ENCODE measurements at places on chromosomes 16 and 17.

DNA sequence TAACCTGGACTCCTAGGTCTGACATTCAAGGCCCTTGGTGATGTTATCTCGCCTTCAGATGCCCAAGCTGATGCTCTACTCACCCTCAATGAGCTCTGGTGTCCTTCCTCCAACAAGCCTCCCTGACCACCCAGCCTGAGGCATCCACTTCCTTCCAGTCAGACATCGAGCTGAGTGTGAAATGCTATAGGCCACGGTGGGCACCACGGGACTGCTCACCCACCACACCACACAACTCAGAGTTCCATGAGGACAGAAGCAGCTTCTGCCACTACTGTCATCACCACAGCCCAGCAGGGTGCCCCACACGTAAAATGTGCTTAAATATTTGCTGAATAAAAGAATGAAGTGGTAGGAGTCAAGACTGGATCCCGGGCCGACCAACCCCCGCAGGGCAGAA, 12.0 kb downstream of the CREBBP start:
- no peaks in the 10 kb centered on the region for H3K36me3 ChIP-seq
- no peak overlapping the region for H3K27ac ChIP-seq
- H3K27me3 ChIP-seq, result no peaks in the 10 kb centered on the region

DNA sequence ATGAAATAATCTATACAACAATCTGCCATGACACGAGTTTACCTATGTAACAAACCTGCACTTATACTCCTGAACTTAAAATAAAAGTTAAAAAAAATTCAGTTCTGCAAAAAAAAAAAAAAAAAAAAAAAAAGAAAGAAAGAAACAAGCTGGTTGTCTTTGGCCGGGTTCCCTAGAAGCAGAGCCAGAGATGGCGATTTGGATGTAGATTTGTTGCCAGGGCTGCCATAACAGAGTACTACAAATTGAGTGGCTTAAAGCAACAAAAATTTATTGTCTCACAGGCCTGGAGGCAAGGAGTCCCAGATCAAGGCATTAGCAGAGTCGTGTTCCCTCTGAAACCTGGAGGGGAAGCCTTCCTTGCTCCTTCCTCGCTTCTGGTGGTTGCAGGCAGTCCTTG, 20.4 kb downstream of the SYT17 start:
- peaks cover 13% of the 10 kb centered on the region for H3K4me1 ChIP-seq
- H3K27me3 ChIP-seq, result no peaks in the 10 kb centered on the region
- no peaks in the 10 kb centered on the region for H3K36me3 ChIP-seq
- H3K27ac ChIP-seq, result no peak overlapping the region
- DNase-seq, result no peak

DNA sequence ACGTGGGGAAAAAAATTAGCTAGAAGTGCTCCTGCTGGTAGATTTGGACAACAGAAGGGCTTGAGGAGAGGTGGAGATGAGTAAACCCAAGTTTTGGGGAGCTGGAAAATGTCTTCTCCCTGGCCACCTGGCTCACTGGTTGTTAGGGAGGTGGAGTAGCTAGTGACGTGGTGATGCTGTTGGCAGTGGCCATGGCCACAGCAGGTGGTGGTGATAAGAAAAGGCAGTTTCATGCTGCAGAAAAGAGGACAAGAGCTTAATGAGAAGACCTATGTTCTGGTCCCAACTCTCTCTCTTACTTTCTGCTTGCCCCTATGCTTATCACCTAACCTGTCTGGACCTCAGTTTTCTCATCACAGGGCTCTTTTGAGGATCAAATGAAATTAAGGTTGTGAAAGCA, 223.5 kb upstream of the N4BP1 start:
- H3K4me1 ChIP-seq, result no peaks in the 10 kb centered on the region
- DNase-seq, result no peak
- no peak overlapping the region for H3K27ac ChIP-seq
- H3K4me3 ChIP-seq, result no peak overlapping the region
- no peaks in the 10 kb centered on the region for H3K27me3 ChIP-seq

DNA sequence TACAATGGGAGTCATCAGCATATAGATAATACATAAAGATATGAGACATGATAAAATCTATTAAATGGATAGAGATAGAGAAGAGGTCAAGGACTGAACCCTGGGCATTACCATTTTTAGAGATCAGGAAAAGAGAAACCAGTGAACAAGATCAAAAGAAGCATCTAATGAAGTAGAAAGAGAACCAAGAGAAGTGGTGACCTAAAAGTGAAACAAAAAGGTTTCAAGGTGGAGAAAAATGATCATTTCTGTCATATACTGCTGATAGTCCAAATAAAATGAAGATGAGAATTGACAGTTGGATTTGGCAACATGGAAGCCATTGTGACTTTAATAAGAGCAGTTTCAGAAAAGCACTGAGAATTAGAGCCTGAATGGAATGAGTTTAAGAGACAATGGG, 165.1 kb downstream of the PPM1E start:
- H3K27me3 ChIP-seq, result peaks cover 41% of the 10 kb centered on the region
- no peak overlapping the region for H3K4me3 ChIP-seq

DNA sequence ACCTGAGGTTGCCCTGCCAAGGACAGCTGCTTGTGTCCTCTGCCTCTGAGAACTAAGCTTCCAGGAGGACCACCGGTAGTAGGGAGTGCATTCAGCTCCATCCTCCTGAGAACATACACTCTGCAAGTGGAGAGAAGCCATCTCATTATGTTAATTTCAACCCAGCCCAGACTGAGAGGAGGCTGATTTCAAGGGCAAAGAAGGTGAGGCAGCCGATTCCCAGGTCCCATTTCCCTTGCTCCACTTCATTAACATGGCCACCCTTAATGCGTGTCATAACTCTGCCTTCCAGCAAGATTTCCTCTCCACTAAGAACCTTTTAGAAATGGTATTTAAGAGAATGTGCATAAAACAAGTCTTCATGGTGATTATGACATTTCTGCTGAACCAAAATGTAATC, 72.5 kb downstream of the CDH13 start:
- H3K4me3 ChIP-seq, result no peak overlapping the region
- H3K27ac ChIP-seq, result no peak overlapping the region
- DNase-seq, result no peak
- H3K4me1 ChIP-seq, result peaks cover 21% of the 10 kb centered on the region

DNA sequence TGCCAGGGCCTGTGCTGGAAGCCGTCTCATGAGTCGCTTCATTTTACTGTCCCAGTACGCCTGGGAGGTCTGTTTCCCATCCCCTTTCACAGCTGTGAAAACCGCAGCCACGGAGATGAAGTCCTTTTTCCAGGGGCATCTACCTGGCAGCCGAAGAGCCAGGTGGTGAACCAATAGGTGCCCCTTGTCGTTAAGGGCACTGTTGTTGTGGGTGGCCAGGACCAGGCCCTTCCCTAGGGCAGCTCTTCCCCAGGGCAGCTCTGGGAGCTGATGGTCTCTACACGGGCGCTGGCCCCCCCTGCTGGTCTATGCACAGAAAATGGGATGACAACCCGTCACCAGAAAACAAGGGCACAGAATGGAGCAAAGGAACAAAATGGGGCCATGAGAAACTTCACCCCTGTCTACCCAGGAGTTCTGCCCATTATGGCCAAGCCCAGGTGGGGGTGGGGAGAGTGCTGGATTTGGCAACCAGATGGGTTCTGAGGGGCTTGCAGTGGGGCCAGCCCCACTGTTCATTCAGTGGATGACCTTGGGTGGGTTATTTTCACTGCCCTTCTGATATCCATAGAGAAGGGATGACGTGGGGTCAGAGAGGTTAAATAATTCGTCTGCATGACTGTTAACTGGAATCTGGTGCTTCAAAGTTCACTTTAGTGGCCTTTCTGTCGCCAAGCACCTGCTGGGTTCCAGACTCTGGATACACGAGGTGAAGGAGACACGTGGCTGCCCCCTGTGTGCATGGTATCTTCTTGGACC, 11.5 kb downstream of the RMI2 start:
- H3K4me3 ChIP-seq, result peak overlapping the region; percentile 13
- peaks cover 41% of the 10 kb centered on the region for H3K4me1 ChIP-seq
- H3K27me3 ChIP-seq, result no peaks in the 10 kb centered on the region
- peaks cover 5% of the 10 kb centered on the region for H3K36me3 ChIP-seq

DNA sequence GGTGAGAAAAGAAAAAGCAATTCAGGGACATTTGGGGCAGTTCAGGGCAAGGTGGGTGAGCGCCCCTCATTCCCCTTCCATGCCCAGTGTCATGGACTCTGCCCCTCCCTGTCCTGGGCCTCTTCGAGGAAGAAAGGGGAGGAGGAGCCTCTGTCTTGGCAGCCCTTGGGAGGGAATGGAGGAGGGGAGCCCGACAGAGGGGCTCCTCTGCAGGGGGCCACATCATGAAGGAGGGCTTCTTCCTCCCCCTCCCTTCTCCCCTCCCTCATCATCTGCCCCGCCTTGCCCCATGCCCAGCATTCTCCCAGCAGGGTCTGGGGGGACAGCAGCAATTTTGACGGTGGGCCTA, 33.2 kb upstream of the TAC4 start:
- H3K36me3 ChIP-seq, result no peaks in the 10 kb centered on the region
- peaks cover under 1% of the 10 kb centered on the region for H3K4me1 ChIP-seq
- no peak for DNase-seq

- no peak overlapping the region for H3K4me3 ChIP-seq
- H3K4me1 ChIP-seq, result no peaks in the 10 kb centered on the region
- no peaks in the 10 kb centered on the region for H3K27me3 ChIP-seq
- DNase-seq, result no peak
These were observed 12.0 kb downstream of the C17orf113 start for GRCh38 chr17:42038221-42038973.

GRCh38 chr16:84186685-84187437, at the start of gene TAF1C:
Gene TAF1C, minus strand, starts transcription at chr16:84187057. Its CDS starts 2,069 bp downstream, at chr16:84184988.
- no peak within 1 kb of the TSS for H3K27ac ChIP-seq
- no peaks in the 10 kb centered on the region for H3K36me3 ChIP-seq
- DNase-seq, result peak; percentile 92
- H3K4me1 ChIP-seq, result no peaks in the 10 kb centered on the region

- H3K27me3 ChIP-seq, result no peaks in the 10 kb centered on the region
- no peaks in the 10 kb centered on the region for H3K36me3 ChIP-seq
- H3K4me3 ChIP-seq, result no peak within 1 kb of the TSS
- DNase-seq, result no peak
- no peak within 1 kb of the TSS for H3K27ac ChIP-seq
These were observed at the start of gene TVP23A for GRCh38 chr16:10817963-10818941. Gene TVP23A, minus strand, starts transcription at chr16:10818794. Its CDS starts 301 bp downstream, at chr16:10818493.

GRCh38 chr17:46722662-46723285, 95.7 kb downstream of the WNT3 start:
- peaks cover 17% of the 10 kb centered on the region for H3K4me1 ChIP-seq
- DNase-seq, result no peak
- no peaks in the 10 kb centered on the region for H3K36me3 ChIP-seq
- H3K4me3 ChIP-seq, result no peak overlapping the region

DNA sequence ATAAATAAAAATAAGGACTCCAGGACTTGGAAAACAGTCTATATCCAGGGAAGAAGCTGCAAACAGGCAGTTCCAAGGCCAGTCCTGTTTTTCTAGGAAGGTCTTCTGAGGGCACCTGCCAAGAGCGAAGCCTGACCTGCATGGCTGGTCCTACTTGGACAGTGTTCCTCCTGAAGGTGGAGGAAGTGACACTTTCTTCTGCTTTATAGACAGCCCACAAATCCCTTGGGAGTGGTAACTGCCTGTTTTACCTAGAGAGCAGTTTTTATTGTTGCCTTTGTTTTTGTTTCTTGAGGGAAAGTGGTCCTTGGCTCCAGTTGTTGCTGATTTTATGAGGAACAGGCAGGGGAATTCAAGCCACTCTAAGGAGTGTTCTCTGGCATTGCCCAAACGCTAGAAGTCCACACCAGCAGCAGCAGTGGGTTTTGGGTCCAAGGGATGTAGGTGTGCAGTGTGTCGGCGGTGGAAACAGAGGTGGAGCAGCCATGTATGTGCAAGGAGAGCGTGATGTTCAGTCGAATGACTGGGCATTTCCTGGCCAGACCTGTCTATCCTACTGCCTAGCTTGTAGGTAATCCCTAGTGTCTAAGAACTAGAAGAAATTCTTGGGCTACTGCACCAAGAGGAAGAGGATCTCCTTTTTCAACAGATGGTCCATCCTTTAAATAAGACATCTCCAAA, 35.3 kb downstream of the LDHD start:
- no peak overlapping the region for H3K4me3 ChIP-seq
- H3K4me1 ChIP-seq, result 0 out of 2 replicates have a peak, but pooled peaks cover 4% of the 10 kb centered on the region
- H3K36me3 ChIP-seq, result no peaks in the 10 kb centered on the region

DNA sequence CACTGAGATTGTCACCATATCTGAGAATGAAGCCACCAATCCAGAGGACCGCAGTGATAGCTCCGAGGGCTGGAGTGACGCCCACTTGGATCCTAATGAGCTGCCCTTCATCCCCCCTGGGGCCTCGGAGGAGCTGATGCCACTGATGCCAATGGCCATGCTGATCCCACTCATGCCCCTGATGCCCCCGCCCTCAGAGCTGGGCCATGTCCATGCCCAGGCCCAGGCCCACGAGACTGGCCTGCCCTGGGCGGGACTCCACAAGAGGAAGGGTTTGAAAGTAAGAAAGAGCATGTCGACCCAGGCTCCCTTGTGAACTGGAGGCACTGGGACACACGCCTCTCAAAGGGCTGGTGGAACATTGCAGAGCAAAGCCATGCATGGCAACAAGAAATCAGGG, 2.0 kb downstream of the SPPL2C start:
- H3K4me1 ChIP-seq, result no peaks in the 10 kb centered on the region
- no peak for DNase-seq
- no peak overlapping the region for H3K27ac ChIP-seq
- no peaks in the 10 kb centered on the region for H3K27me3 ChIP-seq

DNA sequence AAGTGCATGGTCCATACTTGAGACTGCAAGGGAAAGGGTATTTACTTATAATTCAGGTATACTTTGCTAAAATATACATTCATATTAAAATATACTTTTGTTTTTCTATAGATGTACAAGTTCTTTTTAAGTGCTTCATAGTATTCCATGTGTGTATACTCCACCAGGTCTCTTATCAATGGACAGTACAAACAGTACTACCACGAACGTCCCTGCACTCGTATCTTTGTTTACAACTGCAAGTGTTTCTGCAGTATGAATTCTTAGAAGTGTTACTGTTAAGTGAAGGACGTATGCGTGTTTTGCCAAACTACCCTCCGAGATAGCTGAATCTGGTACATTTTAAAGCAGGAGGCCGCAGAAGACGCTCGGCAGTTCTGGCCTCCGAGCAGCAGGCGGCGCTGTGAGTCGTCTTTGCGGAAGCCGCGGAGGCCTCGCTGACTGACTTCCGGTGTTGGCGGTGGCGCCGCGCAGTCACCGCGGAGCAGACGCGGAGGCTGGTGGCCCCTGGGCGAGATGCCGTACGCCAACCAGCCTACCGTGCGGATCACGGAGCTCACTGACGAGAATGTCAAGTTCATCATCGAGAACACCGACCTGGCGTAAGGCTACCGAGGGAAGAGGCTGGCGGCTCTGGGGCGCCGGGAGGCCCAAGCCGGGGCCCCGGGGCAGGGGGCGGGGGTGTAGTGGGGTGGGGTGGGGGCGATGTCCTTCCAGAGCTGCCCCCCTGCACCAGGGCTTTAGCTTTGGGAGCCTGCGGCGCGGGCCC, at the start of gene POLR2C:
Gene POLR2C, plus strand, starts transcription at position 471 of the 769 bp plus-strand sequence. Its CDS starts 46 bp downstream, at position 517.
- peak; percentile 77 for DNase-seq
- no peak within 1 kb of the TSS for H3K27ac ChIP-seq
- H3K4me3 ChIP-seq, result peak within 1 kb of the TSS; percentile 97
- peaks cover 24% of the 10 kb centered on the region for H3K36me3 ChIP-seq
- H3K27me3 ChIP-seq, result no peaks in the 10 kb centered on the region

- no peak overlapping the region for H3K27ac ChIP-seq
- no peak for DNase-seq
- no peaks in the 10 kb centered on the region for H3K4me1 ChIP-seq
These were observed 36.7 kb downstream of the SALL1 start for GRCh38 chr16:51114382-51114781.

GRCh38 chr16:88638323-88639230, at the start of gene IL17C:
Gene IL17C, plus strand, starts transcription at chr16:88638572. Its CDS starts 70 bp downstream, at chr16:88638642.
- H3K4me1 ChIP-seq, result 0 out of 2 replicates have a peak, but pooled peaks cover 4% of the 10 kb centered on the region
- H3K27me3 ChIP-seq, result no peaks in the 10 kb centered on the region
- DNase-seq, result peak; percentile 27
- H3K27ac ChIP-seq, result no peak within 1 kb of the TSS

- H3K36me3 ChIP-seq, result no peaks in the 10 kb centered on the region
- H3K27me3 ChIP-seq, result peaks cover 40% of the 10 kb centered on the region
- no peaks in the 10 kb centered on the region for H3K4me1 ChIP-seq
- H3K27ac ChIP-seq, result no peak overlapping the region
- H3K4me3 ChIP-seq, result no peak overlapping the region
These were observed 824 bp upstream of the MPP2 start for GRCh38 chr17:43907998-43908721.
